ENCODE measurements at places on chromosomes 4 and X.
A peak's percentile ranks its signal among the peaks of the same experiment; 100 is the strongest.

DNA sequence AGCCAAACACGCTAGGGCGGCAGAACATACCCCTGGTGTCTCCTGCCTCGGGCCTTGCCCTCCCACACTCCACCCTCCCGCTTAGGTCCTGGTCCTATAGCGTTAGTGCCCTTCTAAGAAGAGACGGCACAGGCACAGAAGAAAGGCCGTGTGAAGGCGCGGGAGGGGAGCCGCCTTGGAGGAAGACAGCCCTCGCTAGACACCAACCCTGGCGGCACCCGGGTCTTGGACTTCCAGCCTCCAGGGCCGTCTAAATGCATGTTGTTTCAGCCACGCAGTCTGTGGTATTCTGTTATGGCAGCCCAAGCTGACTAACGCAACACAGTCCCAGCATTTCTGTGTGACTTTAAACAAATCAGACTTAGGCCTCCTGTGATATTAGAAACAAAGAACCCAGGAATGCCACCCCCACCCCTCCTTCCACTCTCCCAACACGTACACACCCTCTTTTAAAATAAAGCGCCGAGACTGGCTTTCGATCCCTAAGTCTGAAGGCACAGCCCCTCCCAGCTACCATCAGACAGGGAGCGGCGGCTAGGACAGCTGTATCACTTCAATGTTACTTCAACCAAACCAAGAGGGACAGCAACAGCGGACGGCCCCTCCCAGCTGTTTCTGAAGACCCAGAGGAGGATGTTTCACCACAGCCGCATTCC lies 128.0 kb downstream of the AFAP1 start:
- no peak for DNase-seq

- no peak for DNase-seq
These were observed 21.3 kb upstream of the CLCN5 start for GRCh38 chrX:49901048-49901447.

DNA sequence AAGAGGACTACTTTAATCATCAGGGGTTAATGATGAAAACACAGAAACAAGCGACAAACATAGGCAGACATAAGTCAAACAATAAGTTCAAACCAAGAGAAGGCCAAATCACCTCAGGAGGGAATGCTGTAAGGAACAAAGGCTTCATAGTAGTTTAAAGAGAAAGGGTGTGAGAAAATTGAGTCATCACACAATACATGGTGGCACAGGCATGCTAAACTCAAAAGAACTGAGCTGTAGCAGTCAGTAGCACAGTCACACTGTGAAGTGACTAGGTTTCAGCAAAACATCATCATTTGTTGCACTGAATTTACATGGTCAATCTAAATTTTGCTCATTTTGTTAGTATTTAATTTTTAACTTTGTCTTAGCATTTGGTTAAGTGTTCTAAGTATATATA lies 24.2 kb downstream of the SMC1A start:
- DNase-seq, result no peak

DNA sequence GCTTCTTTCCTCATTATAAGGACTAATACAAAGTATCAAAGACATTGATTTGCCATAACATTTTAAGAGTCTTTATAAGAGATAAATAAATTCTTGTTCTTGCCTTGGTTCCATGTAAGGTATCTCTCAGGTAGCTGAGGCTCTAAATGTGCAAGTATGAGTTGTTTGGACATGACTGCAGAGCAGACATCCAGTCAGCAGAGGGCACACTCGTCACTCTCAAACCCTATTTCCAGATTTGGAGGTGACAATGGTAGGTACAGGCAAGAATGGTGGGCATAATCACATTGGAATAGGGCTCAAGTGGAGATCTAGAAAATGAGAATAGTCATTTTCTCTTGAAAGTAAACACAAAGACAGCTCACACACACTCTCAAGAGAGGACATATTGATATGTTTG lies 133.3 kb upstream of the ZIC3 start:
- DNase-seq, result no peak

DNA sequence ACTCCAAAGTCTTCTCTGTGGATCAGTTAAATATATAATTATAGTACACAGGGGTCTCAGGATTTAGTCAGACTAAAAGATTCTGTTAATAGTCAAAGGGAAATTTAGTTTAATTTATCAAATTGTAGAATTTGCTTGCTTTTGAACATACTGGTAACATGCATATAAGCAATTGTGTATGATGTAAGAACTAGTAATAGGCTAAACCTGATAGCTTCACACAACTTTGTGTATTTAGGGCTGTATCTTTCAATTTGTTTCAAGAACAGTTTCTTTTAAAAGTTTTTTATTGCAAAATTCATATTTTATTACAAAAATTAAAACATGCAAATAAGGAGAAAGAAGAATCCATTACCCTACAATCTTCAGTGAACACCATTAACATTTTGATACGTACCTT lies 99.5 kb downstream of the CPE start:
- DNase-seq, result no peak

GRCh38 chrX:130165703-130166502 lies at the start of gene AIFM1:
Gene AIFM1 (minus strand): TSS chrX:130165841. CDS start chrX:130165656, 185 bp downstream.
- peak; percentile 86 for DNase-seq

- DNase-seq, result no peak
These were observed 76.9 kb downstream of the COL4A6 start for GRCh38 chrX:108361316-108361715.

DNA sequence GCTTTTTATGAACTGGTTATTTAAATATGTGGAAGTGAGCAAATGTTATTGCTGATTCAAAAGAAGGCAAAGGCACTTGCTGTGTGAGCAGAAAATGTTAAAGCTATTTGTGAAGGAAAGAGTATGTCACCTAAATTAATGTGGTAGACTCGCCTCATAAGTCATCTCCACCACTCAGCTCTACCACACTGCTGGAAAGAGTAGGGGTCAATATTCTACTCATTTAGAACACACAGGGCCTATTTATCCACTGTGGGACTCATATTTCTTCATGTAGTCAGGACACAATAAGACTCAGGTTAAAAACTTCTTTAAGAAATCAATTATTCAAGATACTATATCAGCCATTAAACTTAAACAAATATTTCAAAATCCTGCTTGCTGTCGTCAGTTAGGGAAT lies 106.5 kb downstream of the SLC7A11 start:
- no peak for DNase-seq

DNA sequence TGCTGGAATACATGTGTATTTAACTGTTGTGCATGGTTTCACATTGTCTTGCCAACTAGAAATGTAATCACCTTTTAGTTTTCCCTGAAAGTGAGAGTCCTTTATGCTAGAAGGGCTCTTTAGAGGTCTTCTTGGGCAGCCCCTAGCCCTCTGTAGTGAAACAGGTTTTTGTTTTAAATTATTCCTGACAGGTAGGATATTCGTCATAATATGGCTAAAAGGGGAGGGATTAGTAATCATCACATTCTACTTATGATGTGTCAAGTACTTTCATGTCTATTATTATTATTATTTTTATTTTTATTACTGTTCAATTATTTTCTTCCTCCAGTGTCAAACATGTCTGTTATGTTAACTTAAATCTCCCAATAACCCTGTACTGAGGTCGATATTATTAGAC lies 35.5 kb downstream of the MSN start:
- no peak for DNase-seq

GRCh38 chrX:8955511-8955910 lies 78.4 kb downstream of the FAM9B start:
- no peak for DNase-seq

- no peak for DNase-seq
These were observed 16.0 kb upstream of the PRRG1 start for GRCh38 chrX:37332987-37333658.

DNA sequence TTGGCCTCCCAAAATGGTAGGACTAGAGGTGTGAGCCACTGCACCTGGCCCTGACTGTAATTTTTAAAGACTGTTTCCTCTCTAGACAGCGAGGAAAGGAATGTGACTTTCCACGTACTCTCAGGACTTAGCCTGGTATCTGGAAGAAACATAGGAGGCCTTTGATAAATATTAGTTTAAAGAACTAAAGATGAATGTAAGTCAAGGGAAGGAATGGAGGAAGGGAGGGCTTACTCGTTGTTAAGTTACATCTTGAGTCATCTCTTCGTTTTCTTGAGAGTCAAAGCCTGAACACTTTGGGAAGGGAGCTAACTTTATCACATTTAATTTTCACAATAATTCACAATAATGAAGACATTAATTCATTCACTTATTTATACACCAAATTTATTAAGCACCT lies 7.2 kb upstream of the LNX1 start:
- no peak for DNase-seq

All from DMS 273 treated with DMSO at 0.1 percent for 48 hours (cell line).